Left renal cortex interstitium (tissue), 4 donors: ENCODE measurements at places on chromosomes 7 and 10. TPM values are rescaled to one million over a fixed set of nuclear protein-coding genes. Genes with fewer than 3 reads are reported as not detected.

Gene AGMO
- polyA plus RNA-seq: 0.73 TPM

Gene ITPRID1
- 0.04 TPM for polyA plus RNA-seq

Gene NACAD
- 9.6 TPM for polyA plus RNA-seq

Gene SPAM1
- not detected for polyA plus RNA-seq

Gene PNLIPRP1
- polyA plus RNA-seq: not detected

Gene HECW1
- 11.2 TPM for polyA plus RNA-seq
